SK-MEL-5 (cell line): ENCODE measurements at places on chromosomes 6 and 20. TPM values are rescaled to one million over a fixed set of nuclear protein-coding genes. Genes with fewer than 3 reads are reported as not detected.

DNA sequence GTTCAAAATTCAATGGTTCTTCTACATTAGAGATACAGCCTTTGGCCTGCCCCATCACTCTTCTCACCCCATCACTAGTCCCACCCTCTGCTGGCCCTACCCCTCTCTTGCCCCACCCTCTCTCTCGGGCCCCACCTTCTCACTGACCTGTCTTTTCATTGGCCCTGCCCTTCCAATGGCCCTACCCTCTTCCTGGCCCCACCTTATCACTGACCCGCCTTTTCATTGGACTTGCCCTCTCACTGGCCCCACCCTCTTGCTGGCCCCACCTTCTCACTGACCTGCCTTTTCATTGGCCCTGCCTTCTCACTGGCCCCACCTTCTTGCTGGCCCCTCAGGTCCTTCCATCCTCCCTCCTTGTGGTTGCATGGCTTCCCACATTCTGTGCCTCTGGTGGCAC is 107.2 kb upstream of the PLEKHG1 start:
- peak; percentile 28 for DNase-seq

GRCh38 chr6:121616406-121616805 is 181.0 kb downstream of the GJA1 start:
- no peak for DNase-seq

The CLIC5 gene
- not detected in 2 replicates for total RNA-seq

The SRSF6 gene
- 45.6 and 48.8 TPM in 2 replicates for total RNA-seq

The SOX4 gene
- total RNA-seq = 25.8 and 28.4 TPM in 2 replicates

GRCh38 chr6:87420360-87420759 is 12.6 kb downstream of the CFAP206 start:
- no peak for DNase-seq

DNA sequence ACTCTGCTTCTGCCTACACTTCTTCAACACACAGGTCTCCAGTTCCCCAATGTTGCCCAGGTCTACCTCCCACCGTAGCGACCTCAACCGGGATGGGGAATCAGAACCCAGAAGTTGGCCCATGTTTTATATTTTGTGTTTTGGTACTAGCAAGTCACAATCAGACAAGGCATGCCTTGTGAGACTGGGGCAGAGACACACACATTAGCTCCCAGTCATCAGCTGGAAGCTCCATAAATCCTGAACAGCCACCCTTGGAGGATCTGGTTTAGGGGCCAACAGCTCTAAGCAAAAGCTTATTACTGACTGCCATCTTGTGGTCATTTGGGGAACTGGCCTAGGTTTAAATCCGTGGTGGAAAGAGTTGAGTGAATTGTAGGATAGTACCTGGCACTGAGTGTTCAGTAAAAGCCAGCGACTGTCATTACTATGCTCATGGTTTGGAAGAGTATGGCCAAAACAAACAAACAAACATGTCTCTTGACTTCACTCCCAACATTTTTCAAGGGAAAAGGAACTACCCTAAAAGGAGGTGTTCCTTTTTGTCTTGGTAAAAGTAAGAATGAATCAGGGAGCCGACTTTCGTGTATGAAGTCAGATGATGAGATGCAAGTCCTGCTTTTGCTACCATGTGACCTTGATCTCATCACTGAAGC is 40.5 kb downstream of the PIM1 start:
- peak; percentile 90 for DNase-seq

- no peak for DNase-seq
Measured at GRCh38 chr6:136639702-136640101, 89.5 kb upstream of the MAP7 start.

GRCh38 chr20:63744574-63745423 is 5.2 kb downstream of the SLC2A4RG start:
- DNase-seq = no peak

GRCh38 chr20:9660236-9660868 is 146.0 kb downstream of the LAMP5 start:
- peak; percentile 12 for DNase-seq

The LGSN gene
- 0.32 TPM in 1 of 2 replicates, not detected in the other for total RNA-seq

- DNase-seq = no peak
Measured at GRCh38 chr20:53205046-53205445, 232.9 kb downstream of the TSHZ2 start.
